ENCODE measurements at places on chromosomes 12 and 14.

DNA sequence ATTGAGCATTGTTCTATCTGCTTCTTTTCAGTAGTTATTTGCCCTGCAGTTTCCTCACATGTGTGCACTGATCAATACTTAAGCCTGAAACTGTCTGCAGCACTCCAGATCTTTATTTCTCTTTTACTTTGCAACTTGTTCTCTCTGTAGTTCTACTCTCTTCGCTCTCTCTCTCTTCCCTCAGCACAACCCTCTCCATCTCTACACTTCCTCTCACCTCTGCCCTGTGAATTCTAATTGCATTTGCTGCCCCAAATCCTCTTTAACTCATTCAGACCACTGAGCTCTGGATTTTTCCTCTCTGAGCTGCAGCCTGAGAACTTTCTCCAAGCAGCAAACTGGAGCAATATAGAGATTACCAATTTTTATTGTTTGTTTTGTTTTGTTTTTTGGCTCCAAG is 1035.5 kb downstream of the FSCB start:
- DNase-seq = no peak

DNA sequence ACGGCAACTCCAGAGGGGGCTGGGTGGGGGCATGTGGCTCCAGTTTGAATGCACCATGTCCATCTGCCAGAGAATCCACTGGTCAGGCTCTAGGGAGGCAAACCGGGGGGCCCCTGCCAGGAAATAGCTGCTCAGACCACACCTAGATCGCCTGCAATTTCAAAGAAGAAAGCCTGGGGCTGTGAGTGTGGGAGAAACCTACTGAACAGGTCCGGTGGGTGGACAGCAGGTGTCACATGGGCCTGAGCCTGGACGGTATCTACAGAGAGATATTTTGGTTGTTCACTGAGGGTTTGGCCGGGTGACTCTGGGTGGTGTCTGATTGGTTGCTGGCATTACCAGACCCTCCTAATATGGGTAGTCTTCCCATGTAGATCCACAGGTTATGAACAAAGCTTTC is 32.0 kb downstream of the DAO start:
- no peak for DNase-seq

GRCh38 chr14:73232984-73233383 is 4.3 kb upstream of the PAPLN start:
- DNase-seq = no peak

DNA sequence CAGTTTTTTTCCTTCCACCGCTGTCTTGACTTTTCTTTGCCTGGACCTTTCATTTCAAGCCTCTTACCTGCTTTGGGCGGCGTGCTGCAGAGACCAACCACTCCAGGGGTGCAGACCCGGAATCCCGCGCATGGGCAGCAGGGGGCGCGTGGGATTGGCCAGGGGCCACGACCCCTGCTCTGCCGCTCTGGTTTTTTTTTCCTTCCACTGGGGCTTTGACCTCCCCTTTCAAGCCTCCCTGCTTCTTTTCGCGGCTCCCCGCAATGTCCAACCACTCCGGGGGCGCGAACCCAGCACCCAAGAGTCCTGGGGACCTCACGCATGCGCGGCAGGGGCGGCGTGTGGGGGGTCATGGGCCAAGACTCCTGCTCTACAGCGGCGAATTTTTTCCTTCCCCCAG is 325.1 kb downstream of the ALG10 start:
- no peak for DNase-seq

- no peak for DNase-seq
Observed at GRCh38 chr14:101628975-101629374, 67.7 kb downstream of the DIO3 start.
